GM12864 (cell line): ENCODE measurements at places on chromosomes 13 and 19.

GRCh38 chr19:18898607-18899408, 2.9 kb upstream of the CERS1 start:
- no peak for DNase-seq

- DNase-seq = no peak
Measured at GRCh38 chr13:100035936-100036335, 53.0 kb upstream of the PCCA start.

DNA sequence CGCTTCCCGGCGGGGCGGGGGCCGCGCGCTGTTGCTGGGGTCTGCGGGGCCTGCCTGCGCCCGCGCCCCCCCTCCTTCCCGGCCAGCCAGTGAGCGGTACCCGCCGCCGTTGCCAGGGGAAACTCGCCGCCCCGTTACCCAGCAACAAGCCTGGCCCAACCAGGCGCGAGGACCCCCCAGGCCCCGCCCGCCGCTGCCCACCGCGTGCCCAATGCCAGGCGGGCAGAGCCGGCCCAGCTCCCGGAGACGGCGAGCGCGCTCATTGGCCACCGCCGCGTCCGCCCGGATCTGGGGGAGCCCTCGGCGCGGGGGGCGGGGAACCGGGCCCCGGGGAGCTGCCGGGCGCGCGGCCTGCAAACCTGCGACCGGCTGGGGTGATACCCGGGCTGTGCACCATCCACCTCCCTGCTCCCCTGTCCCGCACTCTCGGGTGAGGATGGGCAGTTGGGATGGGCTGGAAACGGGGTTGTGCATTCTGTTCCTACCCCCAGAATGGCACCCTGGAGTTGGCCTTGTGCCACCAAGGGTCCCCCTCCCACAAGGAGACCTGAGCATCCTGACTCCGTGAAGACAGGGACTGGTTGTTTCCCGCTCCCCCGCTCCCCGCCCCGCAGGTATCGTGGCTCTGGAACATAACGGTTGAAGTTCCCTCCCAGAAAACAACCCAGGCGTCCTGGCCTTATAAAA, 8.8 kb upstream of the BBC3 start:
- DNase-seq = no peak

DNA sequence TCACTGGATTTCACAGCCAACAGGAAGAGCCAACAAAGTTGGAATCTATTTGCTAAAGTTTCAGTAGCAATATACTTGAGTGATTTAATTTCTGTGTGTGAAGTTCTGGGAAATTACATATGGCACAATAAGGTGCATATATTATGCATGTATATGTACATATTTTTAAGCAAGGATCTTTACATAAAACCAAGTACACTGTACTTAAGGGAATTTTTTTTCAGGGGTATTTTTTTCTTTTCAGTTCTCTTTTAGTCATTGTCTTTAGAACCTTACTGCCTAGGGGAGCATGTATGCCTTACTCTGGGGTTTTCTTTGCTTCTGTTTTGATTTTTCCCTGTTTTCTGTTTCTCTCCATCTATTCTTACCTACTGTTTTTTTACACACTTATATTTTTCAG, 7.4 kb downstream of the RAP2A start:
- no peak for DNase-seq

DNA sequence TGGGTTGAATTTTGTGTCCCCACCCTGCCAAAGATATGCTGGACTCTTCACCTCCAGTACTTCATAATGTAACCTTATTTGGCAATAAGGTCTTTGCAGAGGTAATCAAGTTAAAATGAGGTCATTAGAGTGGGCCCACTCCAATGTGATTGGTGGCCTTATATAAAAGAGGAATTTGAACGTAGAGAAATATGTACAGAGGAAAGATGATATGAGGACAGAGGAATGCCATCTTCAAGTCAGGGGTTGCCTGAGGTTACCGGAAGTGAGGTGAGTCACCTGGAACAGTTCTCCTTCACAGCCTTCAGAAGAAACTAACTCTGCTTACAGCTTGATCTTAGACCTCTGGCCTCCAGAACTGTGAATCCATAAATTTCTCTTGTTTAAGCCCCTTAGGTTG, 69.9 kb downstream of the GPC5 start:
- no peak for DNase-seq

- DNase-seq = no peak
Measured at GRCh38 chr13:95608640-95609323, 35.7 kb downstream of the DZIP1 start.

GRCh38 chr19:12551060-12551832, at the start of gene ZNF564:
ZNF564 (minus strand) TSS chr19:12551482; CDS start chr19:12551332, 150 bp downstream.
- peak; percentile 100 for DNase-seq

GRCh38 chr19:4359627-4360000, 16.3 kb downstream of the MPND start:
- no peak for DNase-seq

DNA sequence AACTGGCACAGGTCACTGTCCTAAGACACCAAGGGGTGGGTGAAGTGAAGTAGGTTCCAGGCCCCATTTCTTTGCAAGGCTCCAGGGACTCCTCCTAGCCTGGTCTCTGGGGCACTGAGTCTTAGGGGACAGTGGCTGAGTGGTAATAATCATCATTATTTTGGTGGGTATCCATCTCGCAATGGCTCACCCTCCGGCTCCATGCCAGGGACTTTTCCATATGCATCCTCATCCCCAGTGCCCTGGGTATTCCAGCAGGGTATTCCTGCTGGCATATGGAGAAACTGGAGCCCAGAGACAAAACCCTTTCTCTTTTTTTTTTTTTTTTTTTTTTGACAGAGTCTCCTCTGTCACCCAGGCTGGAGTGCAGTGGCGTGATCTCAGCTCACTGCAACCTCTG, 2.5 kb downstream of the PDE4A start:
- DNase-seq = no peak

GRCh38 chr13:45713106-45713690, 11.1 kb downstream of the CBY2 start:
- no peak for DNase-seq

- DNase-seq = no peak
Measured at GRCh38 chr13:113769881-113770280, 10.9 kb downstream of the TMEM255B start.

GRCh38 chr13:101527130-101527529, 74.7 kb downstream of the ITGBL1 start:
- no peak for DNase-seq

DNA sequence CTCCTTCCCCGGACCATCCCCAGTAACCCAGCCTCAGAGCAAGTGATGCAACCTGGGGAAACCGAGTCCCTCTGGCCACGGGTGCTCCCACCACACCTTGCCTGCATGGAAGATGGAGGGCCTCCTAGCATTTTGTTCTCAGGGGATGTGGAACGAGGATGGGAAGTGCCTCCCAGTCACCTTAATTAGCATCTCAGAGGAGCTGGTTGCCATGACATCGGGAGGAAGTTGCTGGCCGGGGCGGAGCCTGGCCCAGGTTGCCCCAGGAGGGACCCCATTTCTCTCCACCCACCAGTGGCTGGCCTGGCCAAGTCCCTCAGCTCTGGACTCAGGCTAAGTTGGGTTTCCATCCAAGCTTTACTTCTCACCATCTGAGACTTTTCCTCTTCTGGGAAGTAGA, 24.1 kb upstream of the PTPRS start:
- DNase-seq = no peak

GRCh38 chr19:44757057-44757734, 8.7 kb downstream of the BCL3 start:
- no peak for DNase-seq

DNA sequence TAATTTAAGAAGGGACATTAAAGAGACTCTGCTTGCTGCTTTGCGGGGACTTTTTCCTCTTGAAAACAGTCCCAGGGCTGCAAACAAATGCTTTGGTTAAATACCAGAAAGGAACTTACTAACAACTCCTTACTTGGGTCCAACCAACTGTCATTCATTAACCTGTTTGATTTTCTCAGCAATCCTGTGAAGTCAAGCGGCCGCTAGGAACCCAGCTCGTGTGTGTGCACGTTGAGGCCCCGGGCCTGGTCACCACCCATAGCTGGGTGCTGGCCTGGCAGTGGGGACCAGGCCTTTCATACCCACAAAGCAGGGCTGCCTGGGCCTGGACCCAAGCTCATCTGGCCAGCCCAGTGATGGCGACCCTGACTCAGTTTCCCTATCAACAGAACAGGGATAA, 50.7 kb downstream of the C1QTNF9 start:
- no peak for DNase-seq

- DNase-seq = no peak
Measured at GRCh38 chr13:96072392-96072791, 17.5 kb upstream of the HS6ST3 start.
